HepG2 (cell line): ENCODE measurements at places on chromosomes 2 and 18.

DNA sequence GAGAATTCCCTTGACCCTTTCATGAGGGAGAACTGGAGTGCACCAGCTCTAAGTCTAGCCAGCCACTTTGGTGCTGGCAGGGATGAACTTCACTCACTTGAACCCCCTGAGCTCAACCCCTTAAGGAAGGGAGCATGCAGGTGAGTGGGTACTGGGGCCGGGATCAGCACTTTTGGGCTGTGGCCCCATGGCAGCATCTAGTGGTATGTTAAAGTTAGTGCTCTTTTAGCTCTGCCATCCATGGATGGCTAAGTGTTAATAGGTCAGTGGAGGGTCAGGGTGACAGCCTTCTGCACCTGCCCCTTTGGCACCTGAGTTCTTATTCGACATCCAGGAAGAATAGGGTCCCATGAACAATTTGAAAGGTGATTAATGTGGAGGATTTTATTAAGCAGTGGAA, 689.0 kb upstream of the FSHR start:
- no peak for DNase-seq

DNA sequence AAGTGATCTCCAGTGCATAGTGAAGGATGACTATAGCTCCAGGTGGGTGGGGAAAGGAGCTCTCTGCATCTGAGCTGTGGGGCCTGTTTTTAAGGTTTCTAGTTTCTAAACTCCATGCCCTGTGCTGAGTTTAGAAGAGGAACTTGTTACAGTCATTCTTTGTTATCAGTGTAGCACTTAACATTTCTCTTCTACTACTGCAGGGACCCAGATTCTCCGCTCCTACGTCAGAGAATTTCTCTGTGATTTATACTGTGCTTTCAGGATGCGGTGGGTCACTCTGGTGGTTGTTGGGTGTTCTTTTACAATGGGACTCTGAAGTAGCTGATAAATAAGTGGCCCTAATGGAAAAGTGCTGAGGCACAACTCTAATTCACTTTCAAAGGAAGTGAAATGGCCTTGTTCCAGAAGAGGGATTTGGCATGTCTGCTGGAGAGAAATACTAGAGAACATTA, 122.0 kb downstream of the WDSUB1 start:
- no peak for DNase-seq

GRCh38 chr2:39737661-39738060, 41.4 kb downstream of the THUMPD2 start:
- no peak for DNase-seq

- DNase-seq = no peak
Observed at GRCh38 chr2:10469301-10469700, 21.2 kb upstream of the ODC1 start.

- no peak for DNase-seq
Observed at GRCh38 chr2:101200676-101201075, 49.5 kb upstream of the TBC1D8 start.

GRCh38 chr2:176443946-176444345, 174.7 kb downstream of the MTX2 start:
- no peak for DNase-seq

- peak; percentile 77 for DNase-seq
Observed at GRCh38 chr2:219111375-219112061, 49.1 kb downstream of the NHEJ1 start.

GRCh38 chr2:166591226-166591625, 97.2 kb upstream of the SCN7A start:
- DNase-seq = no peak

GRCh38 chr18:46040747-46041104, 31.3 kb downstream of the PSTPIP2 start:
- no peak for DNase-seq

DNA sequence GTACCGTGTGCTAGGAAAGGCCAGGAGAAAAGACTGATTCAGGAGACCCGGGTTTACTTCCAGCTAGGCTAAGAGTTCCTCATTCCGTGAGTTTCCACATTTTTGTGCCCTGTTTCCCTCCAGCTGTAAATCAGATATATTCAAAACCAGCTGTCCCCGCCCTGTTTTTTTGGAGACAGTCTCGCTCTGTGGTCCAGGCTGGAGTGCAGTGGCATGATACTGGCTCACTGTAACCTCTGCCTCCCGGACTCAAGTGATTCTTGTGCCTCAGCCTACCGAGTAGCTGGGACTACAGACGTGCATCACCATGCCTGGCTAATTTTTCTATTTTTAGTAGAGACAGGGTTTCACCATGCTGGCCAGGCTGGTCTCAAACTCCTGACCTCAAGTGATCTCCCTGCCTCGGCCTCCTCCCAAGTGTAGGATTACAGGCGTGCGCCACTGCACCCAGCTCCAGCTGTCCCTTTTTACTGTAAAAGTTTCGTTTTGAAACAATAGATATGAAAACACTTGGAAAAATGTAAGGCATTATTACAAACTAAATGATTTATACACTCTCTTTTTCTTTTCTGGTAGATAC, 112.8 kb upstream of the SEC11C start:
- no peak for DNase-seq
